HL-60 (cell line): ENCODE measurements at places on chromosomes 7 and 10.

GRCh38 chr7:73880755-73881328 lies 19.9 kb downstream of the TMEM270 start:
- no peak for DNase-seq

- DNase-seq: no peak
These were observed 158.1 kb upstream of the PITRM1 start for GRCh38 chr10:3330663-3331062.

GRCh38 chr7:49812534-49812933 lies 39.1 kb downstream of the VWC2 start:
- DNase-seq: no peak

DNA sequence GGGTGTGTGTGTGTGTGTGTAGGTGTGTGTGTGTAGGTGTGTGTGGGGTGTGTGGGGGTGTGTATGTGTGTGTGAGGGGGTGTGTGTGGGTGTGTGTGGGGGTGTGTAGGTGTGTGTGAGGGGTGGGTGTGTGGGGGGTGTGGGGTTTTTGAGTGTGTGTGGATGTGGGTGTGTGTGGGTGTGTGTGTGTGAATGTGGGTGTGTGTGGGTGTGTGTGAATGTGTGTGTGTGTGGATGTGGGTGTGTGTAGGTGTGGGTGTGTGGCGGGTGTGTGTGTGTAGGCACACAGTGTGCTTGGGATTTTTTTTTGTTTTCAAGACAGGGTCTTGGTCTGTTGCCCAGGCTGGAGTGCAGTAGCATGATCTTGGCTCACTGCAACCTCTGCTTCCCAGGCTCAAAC lies 36.8 kb upstream of the TCF7L2 start:
- no peak for DNase-seq

DNA sequence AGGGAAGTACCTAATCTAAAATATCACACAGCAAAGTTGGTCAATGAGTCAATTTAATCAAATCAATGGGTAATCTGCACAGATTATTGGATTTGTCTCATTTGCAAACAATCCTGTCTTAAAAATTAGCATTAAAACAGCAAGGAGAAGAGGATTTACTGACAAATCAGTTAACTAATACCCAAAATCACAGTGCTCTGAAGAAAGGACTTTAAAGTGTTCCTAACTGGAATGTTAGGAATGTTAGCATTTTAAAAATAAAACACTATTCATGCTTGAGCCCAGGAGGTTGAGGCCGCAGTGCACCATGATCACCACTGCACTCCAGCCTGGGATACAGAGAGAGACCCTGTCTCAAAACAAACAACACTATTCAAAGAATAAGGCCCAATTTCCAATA lies 83.1 kb downstream of the CHCHD3 start:
- DNase-seq: no peak

GRCh38 chr7:40649247-40649646 lies 514.4 kb downstream of the SUGCT start:
- DNase-seq: no peak
